Endothelial cell of umbilical vein (primary cell): ENCODE measurements at places on chromosomes 4 and X. TPM values are rescaled to one million over a fixed set of nuclear protein-coding genes. Genes with fewer than 3 reads are reported as not detected.

PAK3 gene
- 0.15 and 0.16 TPM in 2 replicates for total RNA-seq

KLHL4 gene
- 19.3 and 20.9 TPM in 2 replicates for total RNA-seq

CXCL9 gene
- total RNA-seq: not detected in 2 replicates

GRCh38 chrX:142898164-142898563 lies 127.6 kb upstream of the SPANXN4 start:
- H3K4me3 ChIP-seq: no peak overlapping the region
- no peaks in the 10 kb centered on the region for H3K4me1 ChIP-seq
- no peaks in the 10 kb centered on the region for H3K27me3 ChIP-seq
- no peaks in the 10 kb centered on the region for H3K36me3 ChIP-seq
- no peak overlapping the region for H3K27ac ChIP-seq
- no peak for DNase-seq

- no peaks in the 10 kb centered on the region for H3K4me1 ChIP-seq
- DNase-seq: no peak
- no peak overlapping the region for H3K4me3 ChIP-seq
Observed at GRCh38 chrX:153443476-153444332, 2.2 kb downstream of the TREX2 start.

DNA sequence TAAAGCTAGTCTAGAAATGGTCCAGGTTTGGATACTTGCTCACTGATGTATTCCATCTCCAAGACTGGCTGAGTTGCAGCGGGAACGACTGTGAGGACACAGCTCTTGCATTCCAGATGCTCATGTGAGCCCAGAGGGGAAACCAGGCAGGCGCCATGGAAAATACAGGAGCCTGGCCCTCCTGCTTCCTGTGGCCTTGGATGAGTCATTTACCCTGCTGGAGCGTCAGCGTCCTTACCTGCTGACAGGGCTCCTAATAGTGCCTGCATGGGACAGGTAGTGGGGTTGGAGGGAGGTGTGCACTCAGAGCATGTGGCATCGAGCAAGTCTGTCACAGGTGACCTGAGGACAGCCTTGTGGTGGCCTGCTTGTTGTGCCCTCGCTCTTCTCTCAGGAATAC lies 69.4 kb downstream of the NSG1 start:
- peak; percentile 29 for DNase-seq
- H3K36me3 ChIP-seq: peaks cover 2% of the 10 kb centered on the region
- H3K4me1 ChIP-seq: no peaks in the 10 kb centered on the region

GRCh38 chr4:56245547-56246232 lies 141.6 kb downstream of the AASDH start:
- no peak overlapping the region for H3K27ac ChIP-seq
- H3K27me3 ChIP-seq: no peaks in the 10 kb centered on the region
- no peaks in the 10 kb centered on the region for H3K36me3 ChIP-seq
- no peak overlapping the region for H3K4me3 ChIP-seq
- no peaks in the 10 kb centered on the region for H3K4me1 ChIP-seq
- no peak for DNase-seq
